ENCODE measurements at places on chromosomes 11 and 22. TPM values are rescaled to one million over a fixed set of nuclear protein-coding genes. Genes with fewer than 3 reads are reported as not detected.

The EFCAB6 gene
- total RNA-seq = 2.7 TPM

The MIEF1 gene
- 20.5 TPM for total RNA-seq

The USP35 gene
- total RNA-seq = 15.4 TPM

The TP53I11 gene
- total RNA-seq = 53.5 TPM

The KDM4E gene
- not detected for total RNA-seq

The MMP11 gene
- total RNA-seq = 6.2 TPM

The HINFP gene
- total RNA-seq = 22.8 TPM

The CBLIF gene
- not detected for total RNA-seq

DNA sequence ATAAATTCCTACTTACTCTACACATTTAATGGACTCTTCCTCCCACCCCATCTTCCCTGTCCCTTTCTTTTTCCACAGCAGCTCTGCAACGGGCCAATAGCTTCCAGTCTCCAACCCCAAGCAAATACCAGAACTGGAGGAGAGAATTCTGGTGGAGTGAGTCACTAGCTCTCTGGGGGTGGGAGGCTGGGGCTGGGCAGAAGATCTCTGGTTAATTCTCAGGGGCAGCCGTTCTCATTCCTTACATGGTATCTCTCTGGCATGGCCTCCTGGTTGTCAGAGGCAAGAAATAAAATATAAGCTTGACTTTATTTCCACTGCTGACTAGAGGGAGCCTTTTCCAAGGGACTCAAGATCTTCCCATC, 90.4 kb upstream of the PARVA start:
- peak; percentile 91 for DNase-seq

- no peak for DNase-seq
These were observed 35.5 kb downstream of the C2CD3 start for GRCh38 chr11:74135127-74135840.

DNA sequence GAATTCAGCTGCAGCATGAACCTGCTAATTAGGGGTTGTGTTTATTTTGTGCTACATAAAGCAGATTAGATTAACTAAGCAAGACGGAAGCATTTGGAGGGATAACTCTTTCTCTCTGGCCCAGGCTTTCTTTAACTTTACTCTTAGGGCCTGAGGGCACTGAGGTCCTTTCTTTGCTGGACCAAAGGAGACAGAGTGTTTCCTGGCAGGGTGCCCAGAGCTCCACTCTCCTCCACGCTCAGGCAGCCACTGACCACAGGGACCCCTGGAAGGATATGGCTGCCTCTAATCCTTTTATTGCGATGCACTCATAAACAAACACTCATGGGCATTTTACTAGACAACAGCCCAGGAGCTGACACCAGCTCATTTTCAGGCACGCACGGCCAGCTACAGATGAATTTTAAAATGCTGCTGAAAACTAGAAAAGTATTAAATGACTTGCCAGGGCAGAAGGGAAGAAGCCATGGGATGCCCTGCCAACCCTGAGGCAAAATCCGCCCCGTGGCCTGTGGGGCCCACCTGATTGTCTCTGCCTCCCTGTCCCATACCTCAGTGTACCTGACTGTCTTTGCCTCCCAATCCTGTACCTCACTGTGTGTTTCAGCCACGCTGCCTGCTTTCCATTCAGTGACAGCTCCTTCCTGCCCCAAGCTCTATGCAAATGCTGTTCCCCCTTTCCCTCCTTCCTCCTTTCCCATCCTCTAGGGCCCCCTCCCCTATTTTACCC, 192.6 kb upstream of the NAV2 start:
- no peak for DNase-seq

DNA sequence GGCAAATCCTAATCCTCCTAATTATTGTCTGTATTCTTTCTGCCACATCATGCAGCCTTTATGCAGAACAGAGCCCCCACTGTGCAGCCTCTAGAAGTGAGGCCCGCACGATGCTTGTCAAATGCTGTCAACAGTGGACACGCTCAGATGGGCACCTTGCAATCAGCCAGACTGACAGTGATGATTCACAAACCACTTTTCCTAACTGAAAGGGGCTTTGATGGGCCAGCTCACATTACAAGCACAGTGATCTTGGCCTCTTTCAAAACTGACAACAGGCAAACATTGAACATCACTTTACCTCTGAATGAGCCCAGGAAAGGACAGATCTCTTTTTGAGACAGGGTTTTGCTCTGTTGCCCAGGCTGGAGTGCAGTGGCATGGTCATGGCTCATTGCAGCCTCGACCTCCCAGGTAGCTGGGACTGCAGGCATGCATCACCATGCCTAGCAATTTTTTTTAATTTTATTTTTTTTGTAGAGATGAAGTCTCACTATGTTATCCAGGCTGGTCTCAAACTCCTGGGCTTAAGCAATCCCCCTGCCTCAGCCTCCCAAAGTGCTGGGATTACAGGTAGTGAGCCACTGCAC, 18.0 kb upstream of the E2F8 start:
- peak; percentile 34 for DNase-seq

GRCh38 chr11:106714199-106714598, 304.1 kb downstream of the GUCY1A2 start:
- DNase-seq = no peak

- no peak for DNase-seq
These were observed 770 bp upstream of the TSG101 start for GRCh38 chr11:18527512-18527911.

DNA sequence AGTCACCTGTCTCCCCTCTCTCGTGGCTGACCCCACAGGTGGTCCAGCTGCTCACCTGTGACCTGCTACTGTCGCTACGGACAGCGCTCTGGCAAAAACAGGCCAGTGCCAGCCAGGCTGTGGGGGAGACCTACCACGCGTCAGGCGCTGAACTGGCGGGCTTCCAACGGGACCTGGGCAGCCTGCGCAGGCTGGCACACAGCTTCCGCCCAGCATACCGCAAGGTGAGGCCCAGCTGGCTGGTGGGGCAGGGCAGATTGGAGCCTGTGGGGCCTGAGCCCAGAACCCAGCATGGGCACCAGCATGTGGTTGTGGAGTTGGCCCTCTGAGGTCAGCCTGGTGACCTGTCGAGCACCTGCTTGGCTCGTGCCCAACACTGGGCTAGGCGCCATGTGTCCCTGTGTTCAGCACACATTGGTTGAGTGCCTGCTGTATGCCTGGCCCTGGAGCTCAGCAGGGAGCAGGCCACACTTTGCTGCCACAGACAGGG, 11.9 kb downstream of the SHISA8 start:
- no peak for DNase-seq

DNA sequence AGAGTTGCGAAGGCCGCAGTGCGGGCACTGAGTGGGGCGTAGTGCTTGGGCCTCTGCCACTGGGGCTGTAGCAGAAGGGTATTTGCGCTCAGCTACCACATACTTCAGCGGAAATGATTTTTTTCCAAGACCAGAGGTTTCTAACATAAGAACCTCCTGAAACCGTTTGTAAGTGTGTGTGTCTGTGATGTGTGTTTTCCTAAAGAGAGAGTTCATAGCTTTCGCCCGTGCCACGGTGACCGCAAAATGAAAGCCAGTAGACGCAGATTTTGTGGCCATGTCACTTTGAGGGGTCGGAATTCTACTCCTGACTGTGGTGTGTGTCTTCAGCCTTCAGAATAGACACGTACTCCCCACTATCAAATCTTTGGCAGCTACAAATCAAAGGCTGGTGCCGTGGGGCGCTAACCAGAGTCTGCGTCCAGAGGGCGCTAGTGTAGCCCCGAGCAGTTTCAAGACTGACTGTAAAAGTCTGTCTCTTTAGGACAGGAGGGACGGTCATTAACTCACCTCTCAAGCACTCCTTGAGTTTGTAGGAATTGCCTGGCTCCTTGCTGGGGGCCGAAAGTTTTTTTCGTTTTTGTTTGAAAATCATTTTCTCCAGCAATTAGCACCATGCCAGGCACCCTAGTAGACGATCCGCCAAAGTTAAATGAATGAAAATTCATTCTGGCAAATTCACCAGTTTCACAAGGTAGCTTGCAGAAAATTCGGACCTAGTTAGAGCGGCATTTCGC, 2.5 kb upstream of the CALCA start:
- no peak for DNase-seq

DNA sequence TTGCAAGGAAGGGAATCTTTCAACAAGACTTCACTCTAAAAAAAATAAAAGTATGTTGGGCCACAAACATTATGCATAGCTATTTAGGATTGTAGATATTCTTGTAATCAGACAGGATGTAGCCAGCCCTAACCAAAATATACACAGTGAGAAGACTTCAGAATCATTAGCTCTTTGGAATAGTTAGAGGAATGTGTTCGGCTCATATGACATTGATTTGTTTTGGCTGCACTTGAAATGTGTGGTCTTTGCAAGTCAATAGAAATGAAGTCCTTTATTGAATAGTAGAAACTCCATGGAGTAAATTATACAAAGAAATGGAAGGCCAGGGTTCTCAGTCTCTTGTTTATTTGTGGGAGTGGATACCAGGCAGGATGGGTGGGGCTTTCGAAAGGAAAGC, 692.1 kb downstream of the NTM start:
- DNase-seq = no peak

DNA sequence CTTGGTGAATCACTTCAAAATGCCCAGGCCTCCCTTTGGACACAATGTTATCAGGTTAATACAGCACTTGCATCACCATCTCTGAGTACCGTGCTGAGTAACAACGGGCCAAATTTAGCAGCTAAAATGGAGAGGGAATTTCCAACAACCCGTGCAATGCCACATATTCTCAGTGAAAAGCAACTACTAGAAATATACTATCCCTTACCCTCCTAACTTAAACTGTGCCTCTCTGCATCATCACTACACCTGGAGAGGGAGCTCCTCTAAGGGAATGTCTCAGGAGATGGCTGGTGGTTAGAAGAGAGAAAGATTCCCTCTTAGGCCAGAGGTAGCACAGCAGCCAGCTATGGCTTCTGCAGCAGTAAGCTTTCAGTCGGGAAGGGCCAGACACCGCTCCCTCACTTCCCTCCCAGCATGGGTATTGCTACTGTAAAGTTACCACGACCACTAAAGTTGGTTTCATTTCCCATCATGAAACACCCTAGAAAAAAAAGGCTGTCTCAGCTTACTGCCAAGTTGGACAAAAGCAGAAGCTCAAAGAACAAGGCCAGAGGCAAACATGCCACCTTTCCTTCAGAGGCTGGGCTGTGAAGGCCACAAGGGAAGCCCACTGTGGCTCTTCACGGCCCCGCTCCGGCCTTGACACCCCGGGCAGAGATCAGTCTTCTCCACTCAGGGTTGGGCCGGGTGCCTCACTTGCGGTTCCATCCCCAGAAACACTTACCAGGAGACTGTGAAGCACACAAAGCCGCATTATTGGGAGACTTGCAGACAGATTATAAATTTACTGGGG, 3.9 kb downstream of the MAML2 start:
- no peak for DNase-seq

DNA sequence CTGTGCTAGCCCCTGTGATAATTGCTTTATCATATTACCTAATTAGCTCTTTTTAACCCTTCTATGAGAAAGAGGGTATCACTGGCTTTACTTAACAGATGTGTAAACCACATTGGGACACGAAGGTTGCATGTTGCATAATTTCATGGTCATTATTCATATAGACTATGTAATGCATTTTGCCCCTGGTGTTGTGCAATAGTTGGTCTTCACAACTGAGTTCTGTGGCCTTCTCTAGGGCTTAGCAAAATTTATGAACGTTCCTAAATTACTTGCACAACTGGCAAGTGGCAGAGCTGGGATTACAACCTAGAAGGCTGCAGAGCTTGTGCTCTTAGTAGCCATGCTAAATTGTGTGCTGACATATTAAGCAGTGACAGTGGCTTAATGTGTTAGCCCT, 34.6 kb upstream of the PDGFD start:
- no peak for DNase-seq

GRCh38 chr11:76408171-76408965, 27.2 kb downstream of the GVQW3 start:
- no peak for DNase-seq

GRCh38 chr11:4076774-4077173, 17.8 kb upstream of the RRM1 start:
- DNase-seq = no peak

GRCh38 chr11:122692444-122692843, 36.9 kb downstream of the UBASH3B start:
- no peak for DNase-seq

DNA sequence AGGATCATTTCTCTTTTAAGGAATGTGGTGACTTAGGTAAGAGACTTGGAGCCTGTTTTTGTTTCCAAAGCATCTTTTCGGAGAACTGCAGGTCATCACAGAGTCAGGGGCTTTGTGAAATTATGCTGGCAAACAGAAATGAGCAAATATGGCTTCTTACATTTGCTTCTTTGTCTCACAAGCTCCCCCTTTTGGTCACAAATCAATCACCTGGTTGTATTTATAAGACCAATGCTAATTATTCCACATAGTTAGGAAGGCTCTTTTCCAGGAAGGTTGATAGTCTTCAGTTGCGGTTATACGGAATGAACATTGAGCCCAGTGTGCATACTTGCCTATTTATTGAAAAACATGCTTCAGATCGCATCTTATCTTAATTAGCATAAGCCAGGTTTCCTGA, 34.6 kb upstream of the CEP126 start:
- no peak for DNase-seq

DNA sequence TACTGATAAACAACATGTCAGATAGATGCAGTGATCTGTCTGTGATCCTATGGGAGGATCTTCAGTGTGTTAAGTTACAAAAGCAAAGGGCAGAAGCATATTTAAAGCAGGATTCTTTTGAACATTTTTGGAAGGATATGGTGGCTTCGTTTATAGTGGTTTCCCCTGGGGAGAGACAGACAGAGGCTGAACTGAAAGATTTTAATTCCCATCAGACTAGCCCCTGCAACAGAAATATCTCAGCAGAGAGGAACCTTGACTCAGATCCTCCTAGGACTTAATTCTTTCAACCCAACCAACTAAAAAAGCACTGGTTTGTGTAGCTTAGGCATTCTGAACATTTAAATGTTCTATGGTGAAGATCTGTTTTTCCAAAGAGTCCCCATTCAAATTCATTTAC, 5.7 kb downstream of the CLTCL1 start:
- DNase-seq = no peak

DNA sequence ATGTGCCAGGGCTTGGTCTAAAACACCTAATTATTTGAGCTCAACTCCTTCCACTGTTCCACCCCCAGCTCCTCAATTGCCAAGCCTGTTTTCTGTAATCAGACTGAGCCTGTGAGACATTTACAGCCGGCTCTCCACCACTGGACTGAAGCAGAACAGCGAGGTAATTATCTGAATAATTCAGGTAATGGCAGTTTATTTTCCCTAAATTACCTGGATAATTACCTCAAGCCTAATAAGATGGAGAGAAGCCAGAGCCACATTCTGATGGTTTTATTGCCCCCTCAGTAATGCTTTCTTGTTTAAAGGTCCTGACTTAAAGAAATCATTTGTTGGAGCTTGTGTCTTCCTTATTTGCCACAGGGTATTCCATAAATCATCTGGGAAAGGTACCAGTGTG, 64.2 kb downstream of the FZD4 start:
- no peak for DNase-seq

DNA sequence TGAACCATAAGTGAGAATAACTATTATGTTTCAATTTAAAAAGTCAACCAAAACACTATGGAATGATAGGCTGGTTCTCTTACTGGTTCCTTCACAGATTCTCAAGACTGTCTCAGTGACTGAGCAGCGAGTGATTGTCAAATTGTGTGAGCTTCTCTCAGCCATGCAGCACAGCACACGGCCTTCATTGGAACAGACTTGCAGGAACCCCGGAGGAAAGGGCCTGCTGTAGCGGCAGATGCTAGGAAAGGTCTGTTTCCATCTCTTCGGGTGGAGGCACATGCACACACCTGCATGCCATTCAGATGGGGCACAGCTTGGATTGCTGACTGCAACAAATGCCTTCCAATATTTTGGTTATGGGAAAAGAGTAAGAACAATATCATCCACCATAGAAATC, 741.8 kb downstream of the OPCML start:
- peak; percentile 47 for DNase-seq
